ENCODE measurements at places on chromosomes 6 and 20.

DNA sequence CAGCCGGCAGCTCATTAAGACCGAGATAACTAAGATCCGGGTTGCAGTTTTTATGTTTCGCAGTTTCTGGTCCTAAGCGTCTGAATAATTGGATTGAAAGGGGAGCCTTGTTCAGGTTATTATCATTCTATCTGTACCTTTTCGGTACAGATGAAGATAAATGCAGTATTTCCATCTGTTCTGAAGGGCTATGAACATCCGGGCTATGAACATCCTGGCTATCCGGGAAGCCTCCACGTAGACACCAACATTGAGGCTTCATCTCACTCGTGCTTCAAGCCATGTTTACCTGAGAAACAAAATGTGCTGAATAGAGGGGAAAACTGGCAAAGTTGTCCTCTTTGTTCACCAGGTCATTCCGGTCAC is 399 bp upstream of the REPS1 start:
- DNase-seq = peak; percentile 4

DNA sequence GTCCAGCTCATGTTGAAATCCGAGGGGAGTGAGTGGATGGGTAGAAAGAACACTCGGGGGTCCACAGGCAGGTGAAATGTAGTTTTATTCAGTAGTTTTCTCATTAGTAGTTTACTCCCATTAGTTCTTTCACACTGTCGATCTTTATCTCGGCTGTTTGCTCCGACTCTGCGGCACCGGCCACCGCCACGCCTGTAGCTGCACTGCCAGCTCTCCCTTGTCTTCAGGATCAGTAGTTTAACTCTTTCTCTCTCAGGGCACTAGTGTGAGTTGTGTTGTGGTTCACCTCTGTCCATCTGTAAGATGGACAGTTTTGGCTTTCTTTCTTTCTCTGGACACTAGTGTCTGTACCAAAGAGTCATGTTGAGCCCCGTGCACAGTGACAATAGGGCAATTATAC is 195.7 kb downstream of the LMBRD1 start:
- no peak for DNase-seq

DNA sequence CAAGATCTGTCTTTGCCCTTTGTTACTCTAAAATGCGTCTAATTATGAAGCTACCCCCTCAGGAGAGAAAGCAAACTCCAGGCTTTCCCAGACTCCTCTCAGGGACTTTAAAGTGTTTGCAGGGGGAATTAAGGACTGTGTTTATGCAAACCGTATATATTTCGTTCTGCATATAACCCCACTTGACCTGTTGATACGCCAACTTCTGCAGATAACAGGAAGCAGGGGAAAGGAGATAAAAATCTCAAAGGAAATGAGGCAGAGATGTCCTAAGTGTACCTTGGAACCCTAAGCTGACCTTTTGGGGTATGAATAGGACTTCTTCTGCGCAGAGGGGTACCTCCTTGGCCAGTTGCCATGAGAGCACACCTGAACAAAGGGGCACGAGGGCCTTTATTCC is 8.1 kb downstream of the SYCP2L start:
- DNase-seq = no peak

DNA sequence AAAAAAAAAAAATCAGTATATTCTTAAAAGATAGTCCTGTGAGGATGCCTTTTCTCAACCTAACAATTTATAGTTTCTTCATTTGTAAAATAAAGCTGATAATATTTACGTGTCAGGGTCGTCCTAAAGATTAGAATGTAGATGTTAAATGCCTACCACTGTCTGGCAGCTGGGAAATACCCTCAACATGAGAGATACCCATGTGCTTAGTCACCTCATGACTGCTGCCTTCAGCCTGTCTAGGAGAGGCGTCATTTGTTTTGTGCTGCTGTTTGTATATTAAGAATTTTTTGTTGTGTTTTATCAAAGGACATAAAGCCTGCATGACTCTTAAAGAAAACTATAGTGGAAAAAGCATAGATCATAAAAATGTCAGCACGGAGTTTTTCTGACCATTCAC is 9.5 kb downstream of the FAM120B start:
- peak; percentile 38 for DNase-seq

DNA sequence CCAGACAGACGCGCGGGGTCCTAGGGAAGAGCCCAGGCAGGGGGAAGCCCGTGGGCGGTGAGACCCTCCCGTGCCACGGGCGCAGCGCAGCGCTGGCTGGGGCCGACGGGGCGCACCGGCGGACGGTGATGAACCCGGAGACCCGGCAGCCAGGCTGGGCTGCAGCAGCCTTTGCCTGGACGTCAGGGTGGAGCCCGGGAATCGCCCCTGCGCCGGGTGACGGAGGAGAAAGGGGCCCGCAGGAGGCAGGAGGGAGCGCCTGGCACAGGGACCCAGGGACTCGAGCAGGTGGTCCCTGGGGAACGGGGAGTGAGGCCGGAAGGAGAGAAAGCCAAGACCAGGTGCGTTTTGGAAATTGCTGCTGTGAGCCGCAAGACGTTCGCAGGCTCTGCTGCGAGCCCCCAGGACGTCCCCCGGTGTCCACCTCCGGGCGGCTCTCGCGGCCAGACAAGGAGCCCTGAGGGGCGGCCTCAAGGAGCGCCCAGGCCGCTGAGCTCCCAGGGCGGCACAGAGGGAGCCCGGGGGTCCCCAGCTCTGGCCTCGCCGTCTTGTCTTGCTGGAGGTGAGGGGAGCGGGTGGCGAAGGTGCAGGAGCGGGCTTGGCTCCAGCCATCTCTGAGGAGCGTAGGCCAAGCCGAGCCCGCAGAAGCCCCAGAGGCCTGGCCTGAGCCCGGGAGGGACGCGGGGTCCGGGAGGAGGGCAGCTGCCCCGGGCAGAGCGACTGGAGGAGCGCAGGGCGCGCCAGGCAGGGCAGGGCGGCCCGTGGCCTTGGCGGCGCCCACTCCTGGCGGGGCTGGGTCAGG is 191.2 kb upstream of the PDE10A start:
- DNase-seq = no peak

DNA sequence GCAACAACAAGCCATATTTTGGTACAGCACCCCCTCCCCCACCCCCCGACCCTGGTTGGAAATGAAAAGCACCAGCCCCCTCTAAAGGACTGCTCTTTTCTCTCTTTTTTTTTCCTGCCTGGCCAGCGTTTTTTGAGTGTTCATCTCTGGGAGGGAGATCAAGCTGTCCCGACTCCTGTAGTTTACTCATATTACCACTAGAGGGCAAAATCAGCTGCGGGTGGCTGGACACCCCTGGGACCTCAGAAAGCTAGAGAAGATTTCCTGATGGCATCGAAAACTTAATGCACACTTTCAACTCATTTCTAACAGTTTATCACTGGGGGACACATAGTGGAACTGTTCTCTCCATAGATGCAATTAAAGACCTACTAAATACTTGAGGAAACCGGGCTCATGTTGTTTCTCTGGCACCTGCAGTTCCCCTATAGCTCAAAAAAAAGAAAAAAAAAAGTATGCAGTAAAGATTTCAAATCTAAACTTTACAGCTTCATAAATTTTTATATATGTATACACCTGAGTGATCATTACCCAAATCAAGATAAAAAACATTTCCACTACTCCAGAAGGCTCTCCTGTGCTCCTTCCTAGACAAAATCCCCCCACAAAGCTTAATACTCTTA is 24.4 kb downstream of the CNBD2 start:
- peak; percentile 58 for DNase-seq

DNA sequence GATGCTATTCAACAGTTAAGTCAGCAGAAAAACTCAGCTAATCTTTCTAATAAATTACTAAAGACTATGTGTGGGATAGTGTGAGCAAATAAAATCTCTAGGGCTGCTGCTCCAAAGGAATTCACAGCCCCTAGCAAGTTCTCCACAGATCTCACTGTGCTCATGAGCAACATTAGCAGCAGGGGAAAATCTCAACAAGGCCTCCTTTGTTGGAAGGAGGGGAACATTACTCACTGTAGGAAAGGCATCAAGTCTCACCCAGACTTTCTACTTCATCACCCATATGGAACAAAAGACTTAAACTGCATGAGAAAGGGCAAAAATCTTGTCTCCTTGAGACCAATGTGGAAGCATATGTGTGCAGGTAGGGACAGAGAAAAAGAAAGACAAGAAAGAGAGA is 726.4 kb upstream of the SLC35B3 start:
- no peak for DNase-seq

- peak; percentile 83 for DNase-seq
Measured at GRCh38 chr6:116200619-116201249, 53.1 kb downstream of the TSPYL4 start.

DNA sequence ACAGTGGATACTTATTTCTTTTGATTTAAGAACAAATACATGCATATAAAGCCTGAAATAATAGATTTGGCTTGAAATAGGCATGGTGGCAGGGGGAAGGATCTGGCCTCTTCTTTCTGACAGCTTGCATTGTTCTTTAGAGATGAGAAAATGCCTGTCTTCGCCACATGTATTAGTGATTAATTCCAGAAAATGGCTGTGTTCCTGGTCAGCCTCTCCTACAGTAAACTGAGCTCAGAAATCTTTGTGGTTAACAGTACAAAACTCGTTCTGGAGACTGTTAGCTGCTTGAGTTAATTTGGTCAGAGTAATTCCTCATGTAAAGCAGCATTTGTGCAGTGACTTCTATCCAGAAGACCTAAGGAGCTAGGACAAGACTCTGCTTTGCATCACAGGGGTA is 151.5 kb downstream of the EYA4 start:
- no peak for DNase-seq

DNA sequence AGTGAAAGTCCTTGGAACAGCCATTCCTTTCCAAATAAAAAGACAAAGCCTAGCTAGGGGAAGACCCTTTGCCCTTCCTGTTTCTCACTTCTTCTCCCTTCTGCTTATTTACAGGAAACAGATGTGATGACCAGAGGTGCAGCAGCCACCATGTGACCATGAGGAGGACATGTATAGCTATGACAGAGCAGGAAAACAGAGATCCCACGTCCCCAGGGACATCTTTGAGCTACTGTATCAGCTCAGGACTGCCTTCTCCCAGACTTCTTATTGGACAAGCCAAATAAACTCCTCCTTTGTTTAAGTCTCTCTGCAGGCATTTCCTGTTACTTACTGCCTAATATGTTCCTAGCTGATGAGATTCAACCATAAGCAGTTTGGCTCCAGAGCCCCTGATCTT is 133.1 kb upstream of the MLN start:
- DNase-seq = no peak

DNA sequence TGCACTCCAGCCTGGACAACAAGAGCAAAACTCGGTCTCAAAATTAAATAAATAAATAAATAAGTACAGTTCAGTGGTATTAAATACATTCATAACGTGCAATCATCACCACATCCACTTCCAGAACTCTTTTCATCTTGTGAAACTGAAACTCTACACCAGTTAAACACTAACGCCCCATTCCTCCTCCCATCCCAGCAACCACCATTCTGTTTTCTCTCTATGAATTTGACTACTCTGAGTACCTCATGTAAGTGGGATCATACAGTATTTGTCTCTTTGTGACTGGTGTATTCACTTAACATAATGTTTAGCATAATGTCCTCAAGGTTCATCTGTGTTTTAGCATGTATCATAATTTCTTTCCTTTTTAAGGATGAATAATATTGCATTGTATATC is 29.1 kb upstream of the SCML4 start:
- DNase-seq = no peak

DNA sequence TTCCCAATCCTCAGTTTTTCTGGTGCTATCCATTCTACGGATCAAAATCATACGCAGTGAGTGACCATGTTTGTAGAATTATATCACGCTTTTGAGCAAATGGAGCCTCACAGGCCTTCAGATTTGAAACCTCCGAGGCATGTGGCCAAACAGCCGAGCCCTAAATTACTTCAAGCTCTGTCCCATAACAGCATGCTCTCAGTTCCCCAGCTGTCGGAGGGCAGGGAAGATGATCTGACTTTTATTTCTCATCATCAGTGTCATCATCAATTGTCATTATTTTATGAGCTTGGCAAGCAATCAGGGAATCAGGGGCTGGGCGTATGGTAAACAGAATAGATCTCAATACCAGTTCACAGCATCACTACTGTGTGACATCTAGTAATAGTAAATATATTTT is 73.2 kb downstream of the PSMG4 start:
- DNase-seq = no peak

DNA sequence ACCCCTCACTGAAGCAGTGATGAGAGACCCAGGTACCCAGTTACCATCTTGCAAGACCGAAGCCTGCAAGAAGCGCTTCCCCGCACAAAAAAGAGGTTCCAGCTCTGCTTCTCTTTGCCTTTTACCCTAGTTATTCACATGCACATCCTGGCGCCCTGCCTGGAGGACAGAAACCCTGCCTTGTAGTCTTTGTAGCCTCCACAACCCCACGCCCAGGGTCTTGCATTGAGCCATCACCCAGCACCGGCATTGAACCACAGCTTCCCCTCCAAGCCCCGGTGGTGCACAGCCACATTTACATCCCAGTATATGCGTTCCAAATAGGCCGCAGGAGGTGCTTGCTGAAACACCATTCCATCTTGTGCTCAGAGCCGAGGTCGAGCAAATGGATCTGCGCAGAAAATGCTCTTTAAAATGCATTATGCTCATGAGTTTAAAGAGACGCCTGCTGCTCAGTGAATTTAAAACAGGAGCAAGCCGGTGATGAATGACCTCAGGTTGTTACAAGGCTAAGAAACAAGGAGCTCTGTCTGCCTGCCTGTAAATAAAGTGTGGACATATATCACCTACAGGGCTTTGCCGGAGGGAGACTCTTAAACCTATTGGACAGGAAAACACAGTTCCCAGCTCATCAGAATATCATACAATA is 61.7 kb downstream of the GNAS-AS1 start:
- DNase-seq = no peak

DNA sequence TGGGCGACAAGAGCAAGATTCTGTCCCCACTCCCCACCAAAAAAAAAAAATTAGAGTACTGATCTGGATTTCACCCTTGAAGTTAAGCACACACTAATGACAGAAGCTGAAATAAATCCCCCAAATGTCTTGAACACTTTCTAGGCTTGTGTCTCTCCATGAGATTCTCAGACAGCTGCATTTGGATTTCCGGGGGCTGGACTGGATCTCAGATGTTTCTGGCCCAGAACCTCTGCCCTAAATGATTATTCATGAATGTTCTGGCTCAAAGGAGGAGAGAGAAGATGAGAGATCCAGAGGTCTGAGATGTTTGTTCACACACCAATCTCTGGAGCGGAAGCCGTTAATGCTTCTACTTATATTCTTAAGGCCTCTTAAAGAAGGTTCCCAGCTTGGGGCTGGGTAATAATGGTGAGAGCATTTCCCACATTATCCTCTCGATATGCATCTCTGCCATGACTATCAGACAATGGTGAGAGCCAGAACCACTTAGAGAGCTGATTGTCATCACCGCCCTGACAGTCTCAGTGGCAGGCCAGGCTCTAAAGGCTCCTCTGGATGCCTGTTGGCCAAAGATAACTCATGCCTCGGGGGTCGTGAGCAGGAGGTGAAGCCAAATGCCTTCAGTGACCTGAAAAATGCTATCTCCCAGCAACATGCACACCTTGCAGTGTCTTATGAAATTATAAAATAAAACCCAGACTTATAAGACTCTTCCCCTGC is 127.9 kb upstream of the AGPAT4 start:
- no peak for DNase-seq
